Coronary artery (tissue), 2 donors: ENCODE measurements at places on chromosomes 12 and 14.
A peak's percentile ranks its signal among the peaks of the same experiment; 100 is the strongest.

- no peak for DNase-seq
Measured at GRCh38 chr14:49218436-49219092, 367.6 kb downstream of the RPS29 start.

DNA sequence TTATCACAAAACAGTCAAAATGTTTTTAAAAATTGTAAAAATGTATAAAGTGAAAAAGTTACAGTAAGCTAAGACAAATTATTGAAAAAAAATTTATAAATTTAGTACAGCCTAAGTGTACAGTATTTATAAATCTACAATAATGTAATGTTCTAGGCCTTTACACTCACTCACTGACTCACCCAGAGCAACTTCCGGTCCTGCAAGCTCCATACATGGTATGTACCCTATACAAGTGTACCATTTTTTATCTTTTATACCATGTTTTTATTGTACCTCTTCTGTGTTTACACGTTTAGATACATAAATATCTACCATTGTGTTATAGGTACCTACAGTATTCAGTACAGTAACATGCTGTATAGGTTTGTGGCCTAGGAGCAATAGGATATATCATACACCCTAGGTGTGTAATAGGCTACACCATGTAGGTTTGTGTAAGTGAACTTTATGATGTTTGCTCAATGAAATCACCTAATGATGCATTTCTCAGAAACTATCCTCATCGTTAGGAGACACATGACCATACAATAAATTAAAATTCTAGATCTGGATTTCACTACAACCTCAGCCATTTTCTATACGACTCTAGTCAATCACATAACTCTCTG is 66.8 kb downstream of the TXNDC16 start:
- DNase-seq: no peak

GRCh38 chr12:89789862-89790261 is 81.2 kb upstream of the ATP2B1 start:
- no peak for DNase-seq

DNA sequence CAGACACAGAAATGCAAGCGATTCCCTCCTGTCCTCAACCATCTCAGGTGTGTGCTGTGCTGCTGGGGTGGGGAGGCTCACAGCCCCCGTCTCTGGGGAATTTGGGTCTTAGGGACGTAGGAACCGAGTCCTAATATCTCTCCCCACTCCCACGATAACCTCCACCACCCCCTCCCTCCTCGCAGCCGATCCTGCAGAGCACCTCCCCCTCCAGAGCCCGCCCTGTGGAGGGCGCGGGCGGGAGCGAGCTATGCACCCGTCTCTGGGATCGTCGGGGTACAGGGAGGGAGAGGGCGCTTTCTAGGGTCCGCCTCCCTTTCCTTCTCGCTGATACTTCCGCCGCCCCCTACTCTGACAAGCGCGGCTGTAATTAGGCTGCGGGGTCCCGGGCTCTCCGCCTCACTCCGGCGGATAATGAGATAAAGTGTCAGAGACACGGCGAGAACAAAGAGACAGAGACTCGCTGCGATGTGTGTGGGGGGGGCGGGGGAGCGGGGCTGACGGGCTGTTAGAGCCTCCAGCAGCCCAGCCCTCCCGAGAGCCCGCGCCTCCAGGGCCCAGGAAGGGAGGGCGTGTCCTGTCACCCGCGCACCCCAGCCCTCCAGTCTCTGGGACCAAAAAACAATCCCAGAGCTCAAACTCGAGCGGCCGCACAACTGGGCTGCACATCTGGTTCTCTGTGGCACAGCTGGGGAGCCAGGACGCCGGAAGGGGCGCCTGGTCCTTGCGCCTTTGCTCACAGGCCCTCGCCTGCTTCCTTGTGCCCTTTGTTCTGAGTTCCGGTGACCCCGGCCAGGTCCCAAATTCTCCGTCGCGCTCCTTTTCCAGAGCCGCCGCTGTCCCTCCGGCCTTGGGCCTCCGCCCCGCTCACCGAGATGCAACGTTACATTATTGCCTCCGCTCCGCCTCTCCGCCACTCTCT is 8.7 kb downstream of the SHMT2 start:
- DNase-seq: peak; percentile 76

DNA sequence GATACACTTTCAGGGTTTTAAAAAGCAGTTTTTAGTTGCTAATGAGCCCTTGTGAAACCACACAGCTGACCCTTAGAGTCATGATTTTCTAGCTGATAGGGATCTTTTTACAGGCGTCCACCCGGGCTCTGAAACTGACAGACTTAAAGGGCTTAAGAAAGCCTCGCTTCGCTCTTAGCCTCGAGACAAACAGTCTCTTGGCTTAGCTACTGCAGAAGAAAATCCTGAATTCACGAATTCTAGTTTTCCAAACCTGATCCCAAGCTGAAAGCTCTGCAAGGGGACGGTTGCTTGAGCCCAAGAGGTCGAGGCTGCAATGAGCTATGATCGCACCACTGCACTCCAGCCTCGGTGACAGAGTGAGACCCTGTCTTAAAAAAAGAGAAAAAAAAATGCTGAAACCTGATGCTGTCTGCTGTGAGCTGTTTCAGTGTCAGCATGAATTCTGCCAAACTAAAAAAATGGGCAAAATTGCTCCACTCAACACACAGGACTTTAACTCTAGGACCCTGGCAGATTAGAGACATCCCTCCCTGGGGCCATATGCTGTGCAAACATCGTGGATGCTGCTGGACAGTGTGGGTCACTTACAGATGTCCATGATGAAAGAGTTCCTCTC is 3.1 kb upstream of the HPD start:
- DNase-seq: no peak

GRCh38 chr12:3107071-3107583 is 29.9 kb downstream of the TSPAN9 start:
- no peak for DNase-seq

GRCh38 chr14:42163136-42163535 is 556.5 kb downstream of the LRFN5 start:
- DNase-seq: no peak

DNA sequence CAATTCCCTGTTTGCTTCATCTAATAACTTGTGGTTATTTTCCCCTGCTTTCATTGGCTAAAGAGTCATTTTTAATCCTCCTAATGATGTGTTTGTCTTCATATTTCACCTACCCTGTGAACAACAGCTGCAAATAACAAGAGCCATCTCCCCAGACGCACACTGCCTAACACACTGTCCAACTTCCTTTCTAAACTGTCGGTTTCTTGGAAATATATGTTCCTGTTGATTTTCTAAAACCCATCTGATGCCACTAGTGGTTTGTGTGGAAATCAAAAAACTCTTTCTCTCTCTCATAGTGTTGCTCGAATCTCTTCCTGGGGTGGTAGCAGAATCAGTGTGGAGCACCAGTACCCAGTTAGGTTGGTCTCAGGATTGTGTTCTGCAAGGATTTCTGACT is 226.9 kb downstream of the EPS8 start:
- DNase-seq: no peak

GRCh38 chr12:88623777-88624548 is 43.7 kb upstream of the KITLG start:
- DNase-seq: no peak

DNA sequence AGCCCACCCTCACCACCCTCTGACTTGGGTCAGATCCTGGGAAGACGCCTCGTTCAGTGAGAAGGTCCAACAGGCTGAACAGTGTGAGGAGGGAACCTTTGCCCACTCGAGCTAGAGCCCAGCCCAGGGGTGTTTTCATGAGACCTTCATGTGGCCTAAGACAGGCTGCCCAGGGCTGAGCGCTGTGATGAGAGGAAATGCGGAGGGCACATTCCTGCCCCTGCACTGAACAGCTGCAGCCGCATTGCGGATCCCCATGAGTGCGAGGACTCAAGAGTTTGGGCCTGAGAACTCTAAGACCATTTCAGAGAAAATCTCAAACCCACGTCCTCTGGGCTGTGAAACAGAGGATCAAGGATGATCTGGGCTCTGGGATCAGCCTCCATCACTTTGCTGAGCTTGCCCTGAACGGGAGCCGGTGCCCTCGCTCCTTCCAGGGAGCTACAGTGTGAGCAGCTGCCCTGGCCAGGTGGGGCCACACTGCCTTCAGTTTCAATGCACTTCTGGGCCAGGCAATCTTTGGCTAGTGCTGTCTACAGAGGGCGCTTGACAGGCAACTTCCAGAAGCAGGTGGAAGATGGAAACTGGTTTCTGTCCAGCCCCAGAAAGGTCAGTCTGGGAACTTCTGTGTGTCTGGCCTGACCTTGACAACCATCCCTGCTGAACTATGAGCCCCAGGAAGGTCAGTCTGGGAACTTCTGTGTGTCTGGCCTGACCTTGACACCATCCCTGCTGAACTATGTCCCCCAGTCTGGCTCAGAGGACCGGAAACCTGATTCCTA is 43.5 kb upstream of the P2RX7 start:
- DNase-seq: no peak

- no peak for DNase-seq
Measured at GRCh38 chr14:37157987-37158386, 14.4 kb downstream of the SLC25A21 start.

- no peak for DNase-seq
Measured at GRCh38 chr14:50339178-50339804, 27.2 kb downstream of the DMAC2L start.

DNA sequence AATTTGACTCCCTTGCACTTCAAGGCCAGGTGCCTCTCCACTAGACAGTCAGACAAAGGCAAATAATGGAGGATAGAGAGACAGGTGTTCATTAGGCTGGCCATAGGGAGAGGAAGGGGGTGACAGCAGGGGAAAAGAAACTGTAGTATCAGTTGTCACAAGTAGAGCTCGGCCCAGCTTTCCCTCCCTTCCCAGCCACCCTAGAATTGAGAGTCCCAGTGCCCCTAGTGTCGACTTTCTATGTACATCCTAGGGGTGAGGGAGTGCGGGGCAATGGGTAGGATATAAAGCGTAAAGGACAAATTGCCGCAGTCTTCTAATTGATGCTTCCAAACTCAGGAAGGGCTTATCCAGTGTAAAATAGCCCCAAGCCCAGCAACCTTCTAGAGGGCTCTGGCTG is 39.0 kb downstream of the BAZ2A start:
- no peak for DNase-seq

DNA sequence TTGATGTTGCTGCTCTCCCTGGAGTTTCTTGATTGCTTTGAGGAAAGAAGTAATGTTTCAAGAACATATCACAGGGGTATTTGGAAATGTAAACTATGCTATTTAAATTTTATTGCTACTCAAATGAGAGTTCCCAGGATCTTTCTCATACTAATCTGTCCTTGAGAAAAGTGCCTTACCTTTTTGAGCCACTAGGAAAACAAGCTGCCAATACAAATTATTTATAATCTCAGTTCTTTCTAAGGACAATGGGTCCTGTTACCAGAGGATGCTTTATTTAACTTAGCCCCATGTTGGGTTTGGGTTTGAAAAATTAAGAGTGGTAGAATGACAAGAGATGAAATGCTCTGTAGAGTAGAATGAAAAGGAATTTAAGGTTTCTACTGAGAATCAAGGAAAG is 258.2 kb upstream of the PRKD1 start:
- no peak for DNase-seq

DNA sequence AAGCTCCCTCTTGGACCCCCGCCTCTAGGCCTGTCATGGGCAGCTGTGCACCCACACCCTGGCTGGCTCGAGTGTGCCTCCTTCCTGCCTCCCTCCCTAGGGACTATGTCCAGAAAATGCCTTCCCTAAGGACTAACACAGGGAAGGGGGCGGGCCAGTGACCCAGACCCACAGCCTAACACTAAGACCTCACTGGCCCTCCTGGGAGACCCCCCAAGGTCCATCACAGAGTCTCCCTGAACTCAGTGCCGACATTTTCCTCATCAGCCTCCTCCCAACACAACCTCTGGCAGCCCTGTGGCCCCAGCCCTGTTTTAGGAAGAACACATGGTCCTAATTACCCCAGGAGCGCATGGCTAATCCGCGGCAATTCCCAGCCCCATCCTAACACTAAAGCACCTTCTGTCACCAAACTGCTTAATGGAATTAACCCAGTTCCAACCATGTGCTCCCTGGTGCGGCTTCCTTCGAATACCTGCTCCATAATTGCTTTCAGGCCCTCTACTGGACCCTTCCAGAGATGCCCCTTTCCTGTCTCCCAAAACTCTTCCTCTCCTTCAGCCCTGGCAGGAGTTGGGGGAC is 5.6 kb downstream of the MSI1 start:
- DNase-seq: no peak

DNA sequence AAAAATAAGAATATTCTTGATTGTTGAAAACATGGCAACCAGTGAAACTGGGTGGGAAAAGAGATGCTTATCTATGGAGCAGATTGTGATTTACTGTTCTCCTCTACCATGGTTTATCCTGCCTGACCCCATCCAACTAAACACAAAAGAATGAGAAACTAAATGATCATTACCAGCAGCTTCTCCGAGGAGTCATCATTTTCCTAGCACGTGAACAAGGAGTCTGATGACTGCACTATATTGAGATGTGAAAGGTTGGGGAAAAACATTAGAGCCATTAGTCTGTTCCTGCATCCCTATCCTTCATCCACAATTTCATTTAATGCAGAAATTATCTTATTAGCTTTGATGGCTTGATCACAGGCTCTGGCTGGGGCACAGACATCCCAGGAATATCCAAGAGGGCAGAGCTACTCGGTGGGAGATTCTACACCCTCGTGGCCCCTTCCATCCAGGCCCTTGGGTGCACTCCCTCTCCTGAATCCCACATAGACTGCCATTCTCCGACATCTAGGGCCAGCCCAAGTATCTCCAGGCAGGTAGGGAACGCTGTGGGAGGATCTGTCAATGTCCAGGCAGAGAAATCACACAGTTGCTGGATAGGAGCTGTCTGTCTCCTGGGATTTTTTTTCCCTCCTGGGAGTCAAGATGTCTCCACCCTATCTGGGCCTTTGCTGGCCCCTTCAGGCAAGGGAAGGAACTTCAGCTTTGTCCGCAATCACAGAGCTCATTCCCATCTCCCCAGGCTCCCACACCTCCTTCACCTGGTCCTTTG is 43.3 kb upstream of the DHRS4 start:
- no peak for DNase-seq

DNA sequence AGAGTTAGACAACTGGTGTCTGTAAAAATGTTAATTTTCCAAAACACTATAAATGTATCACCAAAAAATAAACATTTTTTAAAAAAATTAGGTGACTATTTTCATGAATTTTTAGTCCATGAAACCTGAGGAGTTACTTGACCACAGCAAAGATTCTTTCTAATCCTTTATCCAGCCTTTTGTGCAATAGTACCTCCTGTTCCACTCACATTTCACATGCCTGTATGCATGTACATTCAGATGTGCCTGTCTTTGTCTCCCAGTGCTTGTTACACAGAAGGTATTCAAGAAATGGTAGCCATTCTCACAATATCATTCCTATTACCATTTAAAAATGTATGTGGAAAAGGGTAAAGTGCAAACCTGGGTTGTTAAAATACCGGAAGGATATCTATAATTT is 857.0 kb downstream of the DIO2 start:
- DNase-seq: no peak

- DNase-seq: no peak
Measured at GRCh38 chr12:101336437-101336836, 56.5 kb downstream of the UTP20 start.

GRCh38 chr12:41556176-41556575 is 368.1 kb downstream of the PDZRN4 start:
- DNase-seq: no peak

GRCh38 chr14:70716958-70717357 is 75.2 kb downstream of the TTC9 start:
- no peak for DNase-seq
